ENCODE measurements at places on chromosomes 2 and 18.

DNA sequence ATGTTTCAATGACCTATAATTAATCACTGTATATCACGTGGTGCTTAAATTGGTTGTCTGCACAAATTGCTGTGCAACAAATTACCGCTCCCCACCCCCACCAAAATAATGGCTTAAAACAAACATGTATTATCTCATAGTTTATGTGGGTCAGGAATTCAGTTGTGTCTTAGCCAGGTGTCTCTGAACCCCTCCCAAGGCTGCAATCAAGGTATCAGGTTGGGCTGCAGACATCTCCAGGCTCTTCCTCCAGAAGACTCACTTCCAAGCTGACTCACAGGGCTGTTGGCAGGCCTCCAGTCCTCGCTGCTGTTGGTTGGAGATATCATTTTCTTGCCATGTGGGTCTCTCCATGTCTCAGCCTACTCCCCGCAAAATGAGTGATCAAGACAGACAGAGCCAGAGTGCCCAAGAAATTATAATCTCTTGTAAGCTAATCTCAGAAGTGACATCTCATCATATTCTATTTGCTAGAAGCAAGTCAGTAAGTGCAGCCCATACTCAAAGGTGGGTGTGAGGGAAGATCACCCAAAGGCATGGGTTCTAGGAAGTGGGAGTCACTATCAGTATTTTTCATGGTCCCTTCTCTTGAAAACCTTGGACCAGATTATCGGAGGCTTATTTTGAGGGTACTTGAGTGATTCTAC, 38.4 kb downstream of the SPC25 start:
- DNase-seq = no peak

GRCh38 chr2:99433340-99433739, 56.5 kb downstream of the REV1 start:
- no peak for DNase-seq

DNA sequence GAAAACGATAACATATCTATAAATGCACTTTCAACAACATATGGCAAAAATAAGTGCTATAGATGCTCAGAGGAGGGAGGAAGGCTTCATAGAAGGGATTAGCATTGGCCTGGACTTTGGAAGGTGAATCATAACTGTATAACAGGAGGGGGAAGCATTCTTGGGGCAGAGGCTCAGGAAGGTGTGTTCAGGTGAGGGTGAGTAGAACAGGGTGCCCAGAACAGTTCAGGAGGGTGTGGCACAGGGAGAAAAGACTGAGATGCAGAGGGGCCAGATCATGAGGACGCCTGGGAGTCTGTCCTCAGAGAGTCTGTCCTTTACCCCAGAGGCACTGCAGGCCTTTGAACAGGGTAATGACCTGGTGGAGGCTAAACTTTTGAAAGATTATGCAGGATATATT, 29.3 kb upstream of the MEP1B start:
- no peak for DNase-seq

DNA sequence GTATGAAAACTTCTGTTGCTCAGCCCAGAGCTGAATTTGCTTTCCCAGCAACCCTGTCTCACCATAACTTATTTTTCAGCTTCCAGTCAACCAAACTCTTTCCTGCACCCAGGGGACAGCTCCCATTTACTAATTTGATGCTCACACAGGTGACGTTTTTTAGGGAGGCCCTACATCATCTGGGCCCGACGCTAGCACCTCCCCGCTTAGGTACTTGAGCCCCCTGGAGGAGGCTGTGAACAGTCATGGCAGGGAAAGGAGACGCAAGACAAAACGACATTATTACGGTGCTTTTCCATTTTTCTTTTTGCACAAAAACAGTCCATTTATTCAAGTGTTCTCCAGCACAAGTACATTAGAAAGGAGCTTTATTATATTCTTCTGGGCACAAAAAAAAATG, 59.2 kb upstream of the POMC start:
- peak; percentile 14 for DNase-seq

DNA sequence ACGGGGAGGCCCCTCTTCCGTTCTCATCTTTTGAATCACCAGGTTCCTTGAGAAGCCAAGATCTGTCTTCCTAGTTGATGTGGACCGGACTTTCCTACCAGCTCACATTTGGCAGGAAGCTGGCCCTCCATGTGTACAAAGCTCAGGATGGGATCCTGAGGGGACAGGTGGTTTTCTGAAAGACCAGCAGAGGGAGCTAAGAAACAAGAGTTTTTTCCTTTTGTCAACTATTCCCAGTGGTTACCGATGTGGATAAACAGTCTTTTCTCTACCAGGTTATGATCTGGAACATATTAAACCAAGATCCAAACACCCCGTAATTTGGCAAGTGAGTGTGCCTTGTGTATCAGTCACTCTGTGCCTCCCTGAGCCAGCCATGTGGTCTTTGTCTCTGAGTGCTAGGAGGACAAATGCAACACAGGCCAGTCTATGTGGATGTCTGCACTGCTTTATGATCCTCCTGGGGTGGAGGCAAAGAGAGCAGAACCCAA, 25.1 kb upstream of the ARHGAP25 start:
- DNase-seq = peak; percentile 80

- peak; percentile 34 for DNase-seq
These were observed 68.3 kb downstream of the PTPN4 start for GRCh38 chr2:119827866-119828507.

- no peak for DNase-seq
These were observed 56.5 kb downstream of the TFCP2L1 start for GRCh38 chr2:121228521-121228920.

DNA sequence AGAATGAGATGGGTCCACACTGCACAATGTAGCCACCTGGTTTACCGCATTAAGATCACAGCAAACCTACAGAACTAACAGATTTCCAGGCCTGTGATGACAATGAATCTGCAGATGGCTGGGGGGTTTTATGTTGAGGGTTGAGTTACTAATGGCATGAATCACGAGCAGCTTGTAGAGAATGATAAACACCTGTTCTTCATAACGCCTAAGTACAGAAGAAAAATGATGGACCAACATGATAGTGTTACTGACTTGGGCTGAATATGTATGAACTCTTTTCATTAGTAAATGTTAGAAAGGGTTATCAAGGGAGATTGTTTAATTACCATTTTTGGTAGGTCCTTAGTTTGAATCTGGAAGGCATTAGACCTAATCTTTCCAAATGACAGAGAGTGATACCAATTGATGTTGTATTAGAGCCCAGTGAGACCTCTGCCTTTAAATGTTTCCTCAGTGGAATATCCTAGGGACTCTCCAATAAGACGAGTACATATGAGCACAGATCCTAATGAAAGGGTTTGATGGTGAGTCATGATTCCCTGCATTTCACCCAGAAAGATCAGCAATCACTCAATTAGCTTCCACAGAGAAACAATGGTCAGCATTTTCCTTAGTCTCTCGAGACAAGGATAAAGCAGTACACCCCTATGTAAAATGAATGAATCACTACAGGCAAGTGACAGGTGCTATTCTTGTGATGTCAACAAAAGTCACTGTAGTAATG, 243.8 kb downstream of the DLGAP1 start:
- peak; percentile 7 for DNase-seq

Data from NCI-H82 (cell line).